ENCODE measurements at places on chromosomes 6 and 20. TPM values are rescaled to one million over a fixed set of nuclear protein-coding genes. Genes with fewer than 3 reads are reported as not detected.
A peak's percentile ranks its signal among the peaks of the same experiment; 100 is the strongest.

- peak; percentile 15 for DNase-seq
Observed at GRCh38 chr6:110590821-110591351, 114.5 kb upstream of the SLC22A16 start.

DNA sequence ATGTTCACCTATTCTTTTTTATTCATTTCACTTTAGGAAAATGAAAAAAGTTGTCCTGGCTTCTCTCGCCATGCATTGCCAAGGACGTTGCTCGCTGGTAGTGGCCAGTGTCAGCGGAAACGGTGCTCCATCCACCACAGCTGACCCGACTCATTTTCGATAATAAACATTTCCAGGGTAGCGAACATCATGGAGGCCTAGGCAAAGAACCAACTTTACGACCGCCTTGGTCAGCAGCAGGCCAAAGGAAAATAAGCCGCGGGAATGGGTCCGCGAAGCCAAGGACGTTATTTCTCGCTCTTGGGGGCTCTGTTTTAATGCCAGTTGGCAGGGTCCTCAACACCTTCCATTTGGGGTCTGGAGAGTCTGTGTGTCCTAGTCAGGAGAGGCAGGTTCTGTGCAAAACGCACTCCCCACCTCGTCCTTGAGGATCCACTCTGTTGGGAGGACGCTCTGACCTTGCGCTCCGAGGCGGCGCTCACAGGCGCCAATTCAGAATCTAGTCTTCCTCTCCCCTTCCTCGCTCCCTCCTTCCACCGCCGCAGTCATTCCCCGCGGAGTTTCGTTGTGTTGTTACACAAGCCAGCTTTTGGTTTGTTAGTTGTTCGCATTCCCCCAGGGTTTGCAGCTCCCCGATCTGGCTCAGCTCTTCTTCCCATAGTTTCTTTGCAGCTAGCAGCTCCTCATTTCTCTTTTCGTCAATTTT lies 4.1 kb upstream of the PAX1 start:
- DNase-seq, result no peak

RUNX2 gene
- 0.74 TPM for total RNA-seq

MMP24 gene
- 0.16 TPM for total RNA-seq

SRXN1 gene
- total RNA-seq, result 67.9 TPM

OR2J3 gene
- total RNA-seq, result not detected

DNA sequence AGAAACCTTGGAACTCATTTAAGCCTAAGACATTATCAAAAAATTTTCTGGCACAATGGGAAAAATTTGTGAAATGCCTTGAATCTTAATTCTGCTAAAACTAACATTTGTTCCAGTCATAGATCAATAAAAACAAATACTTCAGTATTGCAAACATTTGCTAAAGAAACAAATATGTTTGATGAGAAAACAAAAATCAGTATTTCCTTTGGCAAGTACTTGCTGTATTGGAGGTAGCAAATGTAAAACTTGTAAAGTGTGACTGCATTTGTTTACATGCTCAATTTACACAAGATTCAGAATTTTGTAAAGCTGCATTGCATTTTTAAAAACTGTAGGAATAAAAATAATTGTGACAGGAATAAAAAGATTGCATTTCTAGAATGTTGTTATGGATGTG lies 183.1 kb downstream of the HS3ST5 start:
- DNase-seq, result no peak

ANKRD66 gene
- not detected for total RNA-seq

CAGE1 gene
- 0.33 TPM for total RNA-seq

- peak; percentile 96 for DNase-seq
Observed at GRCh38 chr6:13336553-13336952, 8.2 kb upstream of the TBC1D7 start.

- DNase-seq, result peak; percentile 48
Observed at GRCh38 chr6:10719296-10719963, 3.4 kb upstream of the TMEM14C start.
